ENCODE measurements at places on chromosomes 5 and 9. TPM values are rescaled to one million over a fixed set of nuclear protein-coding genes. Genes with fewer than 3 reads are reported as not detected.
A peak's percentile ranks its signal among the peaks of the same experiment; 100 is the strongest.

Gene TOR4A
- total RNA-seq, result 1.5 TPM

Gene RNF183
- not detected for total RNA-seq

Gene CDK5RAP2
- total RNA-seq, result 53.2 TPM

Gene HAPLN1
- total RNA-seq, result 2.9 TPM

Gene PRKACG
- not detected for total RNA-seq

Gene IRGM
- not detected for total RNA-seq

Gene CD72
- 4.9 TPM for total RNA-seq

Gene LCN1
- not detected for total RNA-seq

Gene CCDC152
- total RNA-seq, result 13.4 TPM

Gene IFNE
- not detected for total RNA-seq

Gene RGS7BP
- 0.27 TPM for total RNA-seq

Gene PSAT1
- 83.3 TPM for total RNA-seq

Gene FOXD1
- 2.8 TPM for total RNA-seq

Gene CCL27
- total RNA-seq, result 1.7 TPM

Gene STPG3
- total RNA-seq, result not detected

Gene PLK2
- 7.8 TPM for total RNA-seq

Gene SEMA5A
- total RNA-seq, result 0.51 TPM

Gene AP3S1
- total RNA-seq, result 131 TPM

Gene CD14
- 0.64 TPM for total RNA-seq

Gene LCN12
- 2.9 TPM for total RNA-seq

Gene ZNG1F
- 7.5 TPM for total RNA-seq

GRCh38 chr5:17455942-17456341 lies 42.1 kb upstream of the TAF11L2 start:
- no peak for DNase-seq

GRCh38 chr5:143132739-143133138 lies 270.7 kb downstream of the NR3C1 start:
- no peak for DNase-seq

DNA sequence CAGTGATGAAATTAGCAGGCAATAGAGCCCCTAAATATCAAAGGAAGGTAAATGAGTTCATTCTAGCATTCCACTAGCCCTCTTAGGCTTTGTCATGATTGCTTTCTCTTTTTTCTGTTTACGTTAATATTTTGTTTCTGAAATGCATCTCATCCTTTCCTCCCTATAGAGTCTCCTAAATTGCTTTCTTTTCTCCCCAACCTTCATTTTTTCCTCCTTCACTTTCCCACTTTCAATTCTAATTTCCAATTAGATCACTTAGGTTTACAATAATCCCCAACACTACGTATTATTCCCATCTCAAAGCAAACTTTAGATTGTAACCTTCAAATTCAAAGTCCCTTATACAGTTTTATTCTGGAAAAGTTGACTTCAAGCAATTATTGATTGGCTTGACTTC lies 559.3 kb downstream of the RAB3C start:
- no peak for DNase-seq

- no peak for DNase-seq
Observed at GRCh38 chr9:128636024-128636390, 20.6 kb downstream of the DYNC2I2 start.

DNA sequence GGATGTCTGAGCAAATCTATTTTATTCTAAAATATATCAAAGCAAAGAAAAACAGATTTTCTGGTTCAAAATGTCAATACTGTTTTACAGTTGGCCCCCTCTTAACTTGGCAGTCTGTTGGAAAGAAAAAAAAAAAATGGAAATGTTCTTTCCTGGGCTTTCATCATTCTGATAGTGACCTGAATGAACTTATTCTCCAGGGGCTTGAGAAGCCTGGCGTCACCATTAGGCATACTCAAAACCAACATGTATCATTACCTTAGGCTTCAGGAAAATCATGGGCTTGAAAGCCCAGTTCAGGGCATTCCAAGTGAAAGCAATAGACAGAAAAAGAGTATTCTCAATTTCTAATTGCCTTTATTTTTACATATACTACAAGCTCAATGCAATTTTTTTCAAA lies 283.7 kb upstream of the PUM3 start:
- no peak for DNase-seq

- no peak for DNase-seq
Observed at GRCh38 chr5:154627698-154628678, 127.2 kb upstream of the LARP1 start.

- no peak for DNase-seq
Observed at GRCh38 chr5:11973469-11973868, 69.2 kb upstream of the CTNND2 start.

DNA sequence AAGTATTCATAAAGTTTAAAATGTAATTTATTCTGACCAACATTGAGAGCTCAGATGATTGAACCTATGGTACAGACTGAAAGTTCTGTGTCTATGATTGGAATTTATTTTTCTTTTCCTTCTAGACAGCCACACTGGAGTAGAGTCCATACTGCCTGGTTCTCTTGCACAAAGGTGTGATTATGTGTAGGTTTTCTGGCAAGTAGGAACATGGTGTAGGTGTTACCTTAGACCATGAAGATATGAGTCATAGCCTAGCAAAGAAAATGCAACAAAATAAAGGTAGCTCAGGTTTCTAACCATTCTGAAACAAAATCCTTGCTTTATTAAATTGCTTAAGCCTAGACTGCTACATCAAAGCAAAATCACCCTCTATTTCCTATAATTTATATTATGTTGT lies 143.4 kb downstream of the CDH12 start:
- DNase-seq, result no peak

DNA sequence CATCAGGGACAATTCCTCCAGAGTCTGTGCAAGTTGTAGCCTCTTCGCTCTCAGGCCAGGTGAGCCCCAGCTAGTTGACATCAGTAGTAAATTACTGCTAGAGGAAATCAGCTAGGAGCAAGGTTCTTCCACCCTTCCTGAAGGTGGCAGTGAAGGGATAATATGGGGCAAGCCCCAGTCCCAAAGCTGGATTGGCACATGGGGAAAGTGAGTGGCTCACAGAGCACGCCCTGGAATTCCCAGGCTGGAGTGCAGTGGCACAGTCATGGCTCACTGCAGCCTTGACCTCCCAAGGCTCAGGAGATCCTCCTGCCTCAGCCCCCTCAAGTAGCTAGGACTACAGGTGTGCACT lies 82.1 kb downstream of the CYFIP2 start:
- no peak for DNase-seq

DNA sequence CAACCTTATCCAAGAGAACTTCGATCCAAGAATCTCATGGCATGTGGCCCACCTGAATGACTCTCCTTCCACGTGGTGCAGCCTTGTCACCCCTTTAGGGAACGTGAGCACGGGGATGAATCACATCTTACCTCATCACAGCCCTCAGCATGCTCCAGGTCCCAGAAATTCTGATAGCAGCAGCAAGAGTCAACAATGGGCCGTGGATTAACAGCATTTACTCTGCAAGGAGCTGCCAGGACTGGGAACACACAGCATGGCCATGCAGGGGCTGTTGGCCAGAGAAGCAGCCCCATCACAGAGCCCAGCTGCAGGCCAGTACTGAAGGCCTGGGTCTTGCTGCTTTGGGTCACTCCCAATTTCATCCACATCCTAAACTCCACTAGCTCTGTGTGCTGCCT lies 150.4 kb downstream of the C5orf15 start:
- no peak for DNase-seq

- DNase-seq, result no peak
Observed at GRCh38 chr5:163177971-163178370, 259.4 kb upstream of the CCNG1 start.

DNA sequence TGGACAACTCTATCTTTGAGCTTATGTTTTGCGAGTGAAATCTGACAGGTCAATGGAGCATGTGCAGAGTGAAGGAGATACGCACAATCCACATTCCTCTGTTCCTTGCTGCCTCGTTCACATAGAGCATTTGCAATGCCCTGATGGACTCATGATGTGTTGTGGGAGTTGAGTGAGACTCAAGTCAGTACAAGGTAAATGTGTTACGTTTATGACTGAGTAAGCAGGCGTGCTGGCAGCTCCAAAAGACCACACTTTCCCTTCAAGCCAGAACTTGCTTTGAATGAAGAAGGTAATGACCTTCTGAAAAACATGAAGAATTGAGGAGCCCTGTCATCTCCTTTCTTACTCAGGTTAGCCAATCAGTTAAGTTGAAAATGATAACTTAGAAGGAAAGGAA lies 477.8 kb downstream of the CTNND2 start:
- DNase-seq, result no peak

- no peak for DNase-seq
Observed at GRCh38 chr9:109437286-109437685, 60.8 kb downstream of the PTPN3 start.

- DNase-seq, result no peak
Observed at GRCh38 chr9:6055216-6055615, 39.8 kb upstream of the RANBP6 start.

DNA sequence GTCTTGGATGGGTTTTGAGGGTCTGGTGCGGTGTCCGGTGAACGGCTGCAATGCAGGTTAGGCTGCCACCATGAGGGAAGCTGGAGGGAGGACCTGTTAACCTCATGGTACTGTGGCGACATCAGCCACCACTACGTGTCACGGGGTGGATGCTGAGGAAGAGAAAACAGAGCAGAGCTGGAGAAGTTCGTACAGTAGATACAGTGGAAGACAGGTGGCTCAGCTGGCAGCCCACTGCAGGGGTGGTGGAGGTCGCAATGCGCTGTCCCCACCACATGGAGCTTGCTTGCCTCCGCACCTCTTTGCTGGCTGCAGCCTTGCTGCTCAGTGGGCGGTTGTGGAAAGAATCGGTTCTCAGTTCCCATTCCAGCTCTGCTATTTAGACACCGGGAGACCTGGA lies 2.8 kb downstream of the DCANP1 start:
- no peak for DNase-seq

- DNase-seq, result no peak
Observed at GRCh38 chr5:149015561-149015960, 47.3 kb downstream of the SH3TC2 start.

DNA sequence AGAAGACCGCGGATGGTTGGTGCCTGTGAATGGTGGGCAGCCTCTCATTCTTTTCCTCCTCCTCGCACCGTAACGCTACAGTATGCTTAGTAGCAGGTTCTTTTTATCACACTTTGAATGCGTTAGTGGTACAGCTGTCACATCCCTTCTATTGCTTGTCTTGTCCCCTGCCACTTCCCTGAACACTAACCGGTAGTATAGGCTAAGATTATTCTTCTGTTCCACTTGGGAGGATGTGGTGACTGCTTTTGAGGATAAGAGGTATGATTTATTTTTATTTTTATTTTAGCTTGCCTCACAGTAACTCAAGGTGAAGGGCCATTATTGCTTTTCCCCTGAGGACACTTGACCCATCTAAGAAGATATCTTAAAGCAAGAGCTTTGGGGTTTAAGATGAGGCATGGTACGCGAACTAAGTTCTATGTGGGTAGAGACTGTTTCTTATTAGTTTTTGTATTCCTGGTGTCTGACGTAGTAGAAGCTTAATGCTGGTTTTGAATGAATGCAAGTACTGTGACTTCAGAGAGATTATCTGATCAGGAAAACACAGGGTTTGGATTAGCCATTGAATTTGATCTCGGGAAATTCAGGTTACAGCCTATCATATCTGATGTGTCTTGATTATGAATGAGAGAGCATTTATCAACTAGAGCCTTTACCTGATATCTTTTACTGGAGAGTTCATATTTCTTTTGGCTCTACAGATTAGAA lies 951 bp downstream of the UNC13B start:
- DNase-seq, result no peak

GRCh38 chr9:90107040-90107725 lies 502.4 kb downstream of the GADD45G start:
- no peak for DNase-seq

DNA sequence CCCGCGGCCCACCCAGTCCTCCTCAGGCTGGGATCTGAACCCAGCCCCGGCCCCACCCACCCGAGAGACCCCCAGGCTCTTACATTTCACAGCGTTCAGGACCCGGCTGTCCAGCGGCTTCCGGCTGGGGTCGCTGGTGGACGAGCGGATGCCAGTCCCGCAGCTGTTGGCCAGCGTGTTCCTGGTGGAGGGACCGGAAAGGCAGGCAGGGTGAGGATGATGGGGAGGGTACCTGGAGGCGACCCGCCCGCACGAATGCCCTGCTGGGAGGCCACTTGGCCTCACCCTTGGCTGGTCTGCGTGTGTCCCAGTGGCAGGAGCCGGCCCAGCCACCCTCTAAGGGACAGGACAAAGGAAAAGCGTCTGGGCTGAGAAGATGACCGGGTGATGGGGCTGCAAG lies 51.9 kb upstream of the UBAC1 start:
- DNase-seq, result peak; percentile 21

- DNase-seq, result no peak
Observed at GRCh38 chr5:76438025-76438424, 34.9 kb downstream of the IQGAP2 start.

DNA sequence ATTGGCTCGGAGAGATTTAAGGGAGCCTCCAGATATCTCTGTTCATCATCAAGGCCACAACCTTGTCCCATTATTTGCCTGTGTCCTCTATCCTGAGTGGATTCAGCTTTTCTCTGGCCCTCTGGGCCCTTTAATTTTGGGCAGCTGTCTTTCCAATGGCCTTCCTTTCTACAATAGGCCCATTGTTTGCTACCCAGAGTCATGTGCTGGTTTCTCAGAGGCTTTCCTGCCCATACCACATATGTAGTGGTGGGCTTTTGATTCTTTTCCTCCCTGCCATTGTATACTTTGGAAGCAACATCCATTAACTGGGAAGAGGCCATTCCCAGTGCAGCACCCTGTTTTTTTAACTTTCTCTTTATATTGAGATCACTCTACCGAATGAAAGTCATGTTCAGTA lies 233.9 kb upstream of the SGCD start:
- no peak for DNase-seq

DNA sequence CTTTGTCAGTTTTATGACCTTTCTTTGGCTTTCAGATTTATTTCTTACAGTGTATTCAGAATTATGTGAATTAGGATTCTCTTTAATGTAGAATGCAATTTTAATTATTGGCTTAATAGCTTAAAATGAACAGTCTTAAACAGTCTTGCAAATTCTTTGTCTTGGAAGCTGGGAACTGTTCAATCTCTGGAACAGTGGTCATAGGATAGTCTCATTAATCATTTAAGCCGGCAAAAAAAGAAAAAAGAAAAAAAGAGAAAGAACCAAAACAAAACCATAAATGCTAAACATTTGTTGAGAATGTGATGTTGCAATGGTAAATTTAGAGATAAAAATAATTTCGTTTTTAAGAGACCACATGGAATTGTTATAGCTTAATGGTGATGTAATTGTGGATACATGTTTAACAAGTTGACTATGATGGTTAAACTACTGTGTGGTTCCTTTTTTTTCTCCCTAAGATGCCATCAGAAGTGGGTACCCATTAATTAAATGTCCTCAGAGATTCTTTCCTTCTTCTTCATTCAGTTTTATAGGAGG lies 61.6 kb downstream of the NNT start:
- no peak for DNase-seq

GRCh38 chr9:111831371-111832108 lies 36.8 kb upstream of the SHOC1 start:
- no peak for DNase-seq

DNA sequence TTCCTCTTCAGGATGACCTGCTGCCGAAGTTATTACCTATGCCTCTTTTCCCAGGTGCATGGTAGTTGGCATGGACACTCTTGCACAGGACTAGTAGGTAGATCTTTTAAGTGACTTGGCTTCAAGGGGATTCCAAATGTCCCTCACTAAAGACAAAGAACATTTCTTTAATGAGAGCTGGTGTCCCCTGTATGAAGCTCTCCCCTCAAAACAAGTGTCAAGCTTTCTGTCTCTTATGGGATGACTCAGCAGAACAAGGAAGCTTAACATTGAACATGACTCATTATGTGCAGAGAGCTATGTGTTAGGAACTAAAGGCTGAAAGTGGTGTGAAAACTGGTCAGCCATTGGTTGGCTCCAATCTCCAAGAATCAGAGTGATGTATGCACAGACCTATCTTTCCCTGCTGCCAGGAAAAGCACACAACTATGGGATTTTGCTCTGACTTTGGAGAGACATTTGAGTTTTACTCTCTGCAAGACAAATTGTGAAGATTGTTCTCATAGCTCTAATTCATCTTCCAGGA lies 120.5 kb downstream of the PRDM6 start:
- DNase-seq, result no peak
